ENCODE measurements at places on chromosomes 4 and X. TPM values are rescaled to one million over a fixed set of nuclear protein-coding genes. Genes with fewer than 3 reads are reported as not detected.

Gene SPARCL1
- total RNA-seq: 314 TPM

DNA sequence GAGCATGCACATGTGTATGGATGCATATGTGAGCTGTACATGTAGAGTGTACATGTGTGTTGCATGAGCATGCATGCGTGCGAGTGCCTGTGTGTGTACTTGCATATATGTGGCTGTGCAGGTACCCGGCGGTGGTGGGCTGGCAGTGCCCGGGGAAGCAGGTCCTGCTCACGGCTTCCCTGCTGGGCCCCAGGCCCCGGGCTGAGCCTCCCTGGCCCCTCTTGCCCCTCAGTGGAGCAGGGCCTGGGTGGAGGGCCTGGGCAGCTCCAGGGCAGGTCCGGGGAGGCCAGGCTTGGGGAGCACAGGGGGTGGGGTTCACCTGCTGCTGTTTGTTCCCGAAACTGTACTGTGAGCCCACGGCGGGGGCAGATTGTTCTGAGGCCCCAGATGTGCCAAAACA is 9.4 kb downstream of the NAT8L start:
- no peak for DNase-seq

DNA sequence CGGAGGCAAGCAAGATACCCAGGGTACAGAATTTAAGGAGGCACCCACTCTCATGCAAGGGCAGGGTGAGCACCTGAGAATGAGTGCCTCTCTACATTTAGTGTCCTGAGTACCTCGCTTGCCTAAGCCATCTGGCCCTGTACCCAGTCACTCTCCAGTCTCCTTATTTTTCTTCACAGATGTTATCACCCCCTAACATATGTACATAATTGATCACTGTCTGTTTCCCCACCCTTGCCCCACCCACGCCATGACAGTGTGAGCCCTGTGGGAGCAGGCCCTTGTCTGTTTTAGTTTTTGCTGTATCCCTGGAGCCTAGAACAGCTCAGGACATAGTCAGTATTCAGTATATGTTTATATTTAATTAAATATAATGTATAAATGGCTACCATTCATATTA is 113.6 kb downstream of the SPRY1 start:
- DNase-seq: no peak

- DNase-seq: no peak
Observed at GRCh38 chr4:175584901-175585300, 227.2 kb downstream of the GPM6A start.

DNA sequence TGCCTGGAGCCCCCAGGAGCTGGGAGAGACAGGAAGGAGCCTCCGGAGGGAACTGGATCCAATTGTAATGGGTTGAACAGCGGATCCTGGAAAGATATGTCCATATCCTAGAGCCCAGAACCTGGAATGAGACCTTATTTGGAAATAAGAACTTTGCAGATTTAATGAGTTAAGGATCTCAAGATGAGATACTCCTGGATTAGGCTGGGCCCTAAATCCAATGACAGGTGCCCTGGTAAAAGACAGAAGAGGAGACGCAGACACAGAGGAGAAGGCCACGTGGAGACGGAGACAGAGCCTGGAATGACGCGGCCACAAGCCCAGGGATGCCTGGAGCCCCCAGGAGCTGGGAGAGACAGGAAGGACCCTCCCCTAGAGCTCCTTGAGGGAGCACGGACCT is 34.1 kb downstream of the P2RY8 start:
- no peak for DNase-seq

GRCh38 chr4:109729117-109729717 is 653 bp downstream of the PLA2G12A start:
- peak; percentile 13 for DNase-seq

DNA sequence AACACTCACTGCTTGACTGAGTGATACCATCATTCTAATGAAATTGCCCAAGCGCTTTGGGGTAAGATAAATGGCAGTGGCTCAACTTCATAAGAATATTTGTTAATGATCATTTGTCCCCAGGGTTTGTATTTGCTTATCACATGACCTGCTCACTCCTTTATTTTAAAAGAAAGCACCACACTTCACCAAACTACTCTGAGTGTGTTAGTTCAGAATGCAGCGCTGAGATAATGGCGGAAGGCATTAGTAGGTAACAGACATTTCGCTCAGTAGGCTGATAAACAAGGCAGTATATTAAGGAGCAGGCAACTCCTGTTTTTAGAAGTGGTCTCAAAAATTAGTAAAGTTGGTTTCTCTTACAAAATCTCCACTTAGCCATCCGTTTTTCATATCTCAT is 1.6 kb downstream of the SNX25 start:
- no peak for DNase-seq

GRCh38 chrX:138875472-138875871 is 164.0 kb upstream of the FGF13 start:
- DNase-seq: no peak

DNA sequence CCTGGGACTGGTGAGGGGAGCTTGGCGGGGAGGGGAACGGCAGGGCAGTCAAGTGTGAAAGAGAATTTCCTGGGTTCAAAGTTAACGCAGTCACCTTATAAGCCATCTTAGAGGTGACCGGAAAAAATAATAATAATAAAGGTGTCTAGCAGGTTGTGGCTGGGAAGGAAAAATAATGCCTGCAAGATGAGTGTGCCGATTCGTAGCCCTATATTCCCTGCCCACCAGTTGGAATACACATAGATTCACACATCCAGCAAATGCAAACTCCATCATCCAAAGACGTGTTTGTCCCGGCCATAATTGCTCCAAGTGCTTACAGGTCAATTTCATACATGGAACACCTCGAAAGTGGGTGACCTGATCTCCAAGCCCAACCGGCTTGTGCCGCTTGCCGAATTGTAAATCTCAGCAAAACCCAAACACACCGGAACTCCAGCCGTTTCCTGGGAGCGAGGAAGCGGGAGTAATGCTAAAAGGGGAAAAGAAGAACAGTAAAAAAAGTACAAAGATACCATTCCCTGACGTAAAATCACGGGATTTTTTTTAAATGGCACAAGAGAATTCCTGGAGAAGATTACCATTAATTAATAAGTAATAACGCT is 1.3 kb upstream of the FAT1 start:
- DNase-seq: peak; percentile 60

GRCh38 chrX:18855919-18856644 is 127.8 kb downstream of the PHKA2 start:
- DNase-seq: no peak

Gene FMR1NB
- total RNA-seq: not detected

GRCh38 chr4:6912441-6912840 is 2.8 kb downstream of the TBC1D14 start:
- no peak for DNase-seq

GRCh38 chr4:72791054-72791453 is 222.0 kb upstream of the ADAMTS3 start:
- no peak for DNase-seq

GRCh38 chr4:68463796-68464195 is 16.5 kb downstream of the TMPRSS11E start:
- DNase-seq: no peak

GRCh38 chr4:37892641-37893040 is 1.8 kb downstream of the TBC1D1 start:
- peak; percentile 20 for DNase-seq

Gene PCDH19
- 1.9 TPM for total RNA-seq

GRCh38 chr4:94758700-94759399 is 1.1 kb downstream of the BMPR1B start:
- peak; percentile 40 for DNase-seq

GRCh38 chr4:5999356-5999755 is 18.9 kb downstream of the C4orf50 start:
- DNase-seq: no peak

- no peak for DNase-seq
Observed at GRCh38 chr4:139889901-139890300, 224.3 kb downstream of the MGST2 start.

Gene HAND2
- 1.7 TPM for total RNA-seq

DNA sequence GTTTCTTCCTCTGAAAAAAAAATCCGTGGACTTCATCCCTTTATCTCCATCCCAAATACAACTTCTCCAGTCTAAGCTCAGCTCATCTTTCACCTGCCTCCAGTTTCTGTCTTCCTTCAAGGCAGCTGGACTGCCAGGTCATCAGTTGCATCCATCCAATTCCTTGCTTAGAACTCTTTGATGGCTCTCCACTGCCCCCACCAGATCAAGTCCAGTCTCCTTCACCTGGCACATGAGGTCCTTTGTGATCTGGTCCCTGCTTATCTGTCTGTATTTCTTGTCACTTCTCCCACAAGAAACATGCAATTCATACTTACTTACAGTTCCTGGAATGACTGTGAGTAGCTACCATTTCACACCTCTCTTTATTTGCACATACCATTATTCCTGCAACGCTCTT is 33.8 kb downstream of the OTUD6A start:
- DNase-seq: peak; percentile 41

DNA sequence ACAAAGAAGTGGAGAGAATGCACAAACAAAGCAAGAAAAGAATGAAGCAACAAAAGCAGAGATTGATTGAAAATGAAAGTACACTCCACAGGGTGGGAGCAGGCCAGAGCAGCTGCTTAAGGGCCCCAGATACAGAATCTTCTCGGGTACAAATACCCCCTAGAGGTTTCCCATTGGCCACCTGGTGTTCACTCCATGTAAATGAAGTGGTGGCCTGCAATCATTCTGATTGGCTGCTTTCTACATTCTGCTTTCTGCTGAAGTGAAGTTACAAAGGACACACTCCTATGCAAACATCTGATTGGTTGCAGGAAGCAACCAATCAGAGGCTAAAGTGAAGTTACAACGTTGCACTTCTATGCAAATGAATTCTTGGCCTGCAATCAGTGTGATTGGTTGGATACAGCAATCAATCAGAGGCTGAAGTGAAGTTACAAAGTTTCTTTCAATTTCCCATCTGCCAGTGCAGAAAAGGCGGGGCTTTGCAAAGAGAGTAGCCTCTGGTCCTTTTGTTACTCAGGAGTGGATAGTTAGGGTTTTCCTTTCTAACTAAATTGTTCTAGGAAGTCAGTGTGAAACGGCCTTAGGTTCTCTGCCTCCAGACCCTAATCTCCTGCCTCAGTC is 19.0 kb upstream of the GPC4 start:
- DNase-seq: peak; percentile 23

DNA sequence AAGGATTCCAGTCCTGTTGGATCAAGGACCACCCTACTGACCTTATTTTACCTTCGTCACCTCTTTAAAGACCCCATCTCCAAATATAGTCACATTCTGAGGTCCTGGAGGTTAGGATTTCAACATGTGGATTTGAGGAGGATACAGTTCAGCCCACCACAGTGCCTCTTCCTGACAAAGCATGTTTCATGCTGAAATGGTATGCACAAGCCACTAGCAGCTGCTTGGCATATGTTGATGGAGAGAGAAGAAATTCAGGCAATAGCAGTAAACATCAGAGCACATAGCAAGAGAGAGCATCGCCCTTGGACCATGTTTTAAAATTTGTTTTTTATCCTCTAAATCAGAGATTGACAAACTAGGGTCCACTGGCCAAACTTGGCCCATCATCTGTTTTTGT is 172.1 kb downstream of the PRKX start:
- no peak for DNase-seq

DNA sequence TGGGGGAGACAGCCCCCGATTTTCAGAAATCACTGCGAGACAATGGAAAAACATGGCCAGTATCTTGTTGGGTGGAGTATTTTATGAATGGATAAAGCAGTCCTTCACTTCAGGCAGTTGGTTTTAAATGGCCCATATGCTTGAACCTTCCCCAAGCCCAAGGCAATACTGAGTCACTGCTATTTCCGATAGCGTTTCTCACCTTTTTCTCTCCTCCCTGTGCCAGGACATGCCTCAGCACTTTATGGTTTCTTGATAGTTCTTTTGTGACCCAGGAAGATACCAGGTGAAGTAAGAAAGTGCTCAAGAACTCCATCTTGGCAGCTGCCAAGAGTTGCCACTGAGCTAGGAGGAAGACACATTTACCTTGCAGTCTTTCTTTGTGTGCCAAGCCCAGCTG is 26.8 kb upstream of the ESX1 start:
- no peak for DNase-seq

Gene ATP1B4
- total RNA-seq: 298 TPM

- DNase-seq: no peak
Observed at GRCh38 chr4:39541987-39542610, 14.9 kb upstream of the UGDH start.

GRCh38 chrX:64996805-64997204 is 20.6 kb upstream of the ZC4H2 start:
- DNase-seq: no peak

- DNase-seq: no peak
Observed at GRCh38 chrX:19833034-19833677, 54.2 kb downstream of the SH3KBP1 start.

- no peak for DNase-seq
Observed at GRCh38 chrX:24341795-24342194, 18.6 kb upstream of the SUPT20HL1 start.

DNA sequence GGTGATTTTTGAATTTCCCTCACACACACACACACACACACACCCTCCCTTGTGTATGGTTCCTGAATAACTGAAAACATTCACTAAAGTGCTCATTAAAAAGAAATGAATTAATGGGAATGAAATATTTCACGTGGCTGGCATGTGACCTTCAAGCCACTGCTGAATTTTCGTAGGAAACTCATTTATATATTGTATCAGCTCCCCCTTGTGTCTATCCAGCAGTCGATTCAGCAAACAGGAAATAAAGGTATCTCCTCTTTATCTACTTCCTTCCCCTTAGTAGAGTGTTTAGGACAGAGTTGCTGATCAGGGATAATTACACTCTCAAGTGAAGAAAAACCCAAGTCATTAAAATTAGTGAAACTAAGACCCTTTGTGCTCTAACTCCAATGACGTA is 912.6 kb upstream of the LCORL start:
- peak; percentile 21 for DNase-seq

DNA sequence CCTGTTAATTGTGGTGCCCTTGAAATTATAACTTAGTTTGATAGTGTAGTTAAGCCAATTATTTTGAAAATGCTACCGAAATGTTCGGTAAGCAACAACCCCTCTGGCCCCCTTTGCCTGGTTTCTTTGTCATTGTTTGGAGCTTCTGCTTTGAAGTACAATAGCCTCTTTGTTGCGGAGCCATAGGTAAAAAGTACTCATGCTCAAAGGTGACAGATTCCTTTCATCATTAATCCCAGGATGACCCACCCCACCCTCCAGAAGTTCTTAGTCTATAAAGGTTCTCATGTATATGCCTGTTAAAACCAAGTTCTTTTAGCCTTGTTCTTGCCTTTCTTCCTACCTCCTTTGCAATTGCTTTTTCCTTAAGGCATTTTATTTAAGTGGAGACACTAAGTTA is 42.4 kb upstream of the SMARCAD1 start:
- no peak for DNase-seq

- DNase-seq: no peak
Observed at GRCh38 chr4:37659696-37660095, 26.5 kb downstream of the RELL1 start.

DNA sequence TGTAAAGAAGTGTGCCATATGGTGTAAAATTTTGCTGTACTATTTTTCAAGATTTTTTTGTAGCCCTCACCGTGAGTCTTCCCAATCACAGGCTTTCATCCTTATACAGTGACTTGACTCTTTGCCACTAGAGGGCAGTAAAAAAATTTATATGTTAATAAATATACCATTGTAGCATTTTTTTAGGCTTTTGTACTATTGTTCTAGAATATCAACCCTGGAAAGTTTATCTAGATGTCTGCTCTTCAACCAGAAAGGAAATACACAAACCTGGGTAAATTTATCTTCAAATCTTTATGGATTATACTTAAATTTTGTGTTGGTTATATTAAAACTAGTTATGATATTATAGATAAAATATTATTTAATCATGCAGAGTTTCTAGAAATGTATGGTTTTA is 235.3 kb downstream of the TENM3 start:
- peak; percentile 70 for DNase-seq

- no peak for DNase-seq
Observed at GRCh38 chr4:180052629-180053028, 2190.6 kb upstream of the TENM3 start.
